ENCODE measurements at places on chromosomes 6 and 20.

- no peak for DNase-seq
Measured at GRCh38 chr6:19795211-19795610, 42.0 kb upstream of the ID4 start.

- DNase-seq = no peak
Measured at GRCh38 chr20:51937779-51938178, 135.5 kb upstream of the SALL4 start.

GRCh38 chr20:56350842-56351241 lies 7.9 kb upstream of the FAM210B start:
- no peak for DNase-seq

DNA sequence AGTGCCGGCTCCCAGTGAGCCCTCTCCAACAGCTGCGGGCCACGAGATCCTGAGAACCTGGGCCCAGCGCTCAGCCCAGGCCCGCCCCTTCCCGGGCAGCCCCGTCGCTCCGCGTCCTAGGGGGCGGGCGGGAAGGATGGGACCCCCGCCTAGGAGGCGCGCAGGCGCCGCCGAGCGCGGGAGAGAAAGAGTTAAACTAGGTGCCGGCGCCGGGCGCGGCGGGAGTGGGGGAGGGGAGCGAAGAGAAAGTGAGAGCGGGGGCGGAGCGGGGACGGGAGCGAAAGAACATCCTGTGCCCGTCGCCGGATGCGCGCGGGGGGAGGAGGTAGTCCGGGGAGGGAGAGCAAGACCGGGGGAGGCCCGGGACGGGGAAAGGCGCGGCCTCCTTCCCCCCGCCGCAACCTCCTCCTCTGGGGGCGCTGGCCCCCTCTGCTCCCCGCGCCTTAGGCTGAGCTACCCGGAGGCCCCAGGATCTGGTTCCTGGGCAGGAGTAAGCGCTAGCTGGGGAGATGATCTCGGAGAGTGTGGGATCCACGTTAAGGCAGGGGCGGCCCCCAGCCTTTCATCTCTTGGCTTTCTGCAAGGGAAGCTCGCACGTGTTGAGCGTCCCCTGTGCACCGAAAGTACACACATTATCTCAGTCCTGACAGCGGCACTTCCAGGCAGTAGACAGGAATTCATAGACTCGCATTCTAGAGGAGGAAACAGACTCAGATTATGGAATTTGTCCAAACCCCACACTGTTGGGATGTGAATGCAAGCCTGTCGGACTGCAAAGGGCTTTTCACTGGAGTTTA lies 4.9 kb upstream of the ARMC12 start:
- peak; percentile 92 for DNase-seq
